Calu3 (cell line): ENCODE measurements at places on chromosomes 12 and 14. TPM values are rescaled to one million over a fixed set of nuclear protein-coding genes. Genes with fewer than 3 reads are reported as not detected.
A peak's percentile ranks its signal among the peaks of the same experiment; 100 is the strongest.

DNA sequence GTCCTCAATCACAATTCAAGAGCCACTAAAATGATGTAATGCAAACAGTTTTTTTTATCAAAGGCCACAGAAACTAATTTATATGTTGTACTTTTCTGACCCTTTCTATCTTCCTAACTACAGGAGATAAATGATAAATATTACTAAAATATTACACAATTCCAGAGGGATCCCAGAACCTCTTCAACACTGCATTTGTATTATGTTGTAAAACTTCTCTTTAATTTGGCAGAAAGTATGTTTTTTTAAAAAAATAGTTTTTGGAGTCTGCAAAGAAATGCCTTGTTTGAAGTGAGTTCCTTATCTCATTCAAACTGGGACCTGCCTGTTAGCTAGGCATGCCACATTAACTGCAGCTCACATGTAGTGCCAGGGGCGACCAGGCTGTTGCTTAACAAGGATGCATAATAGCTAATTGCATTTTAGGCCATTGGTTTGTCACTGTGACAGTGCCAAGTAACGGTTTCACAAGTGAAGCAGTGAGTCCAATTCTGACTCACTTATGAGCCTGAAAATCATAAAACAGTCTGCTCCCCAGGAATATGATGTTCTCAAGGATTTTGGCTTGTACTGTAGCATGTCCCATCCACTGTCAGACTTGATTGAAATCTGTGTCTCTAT is 266.9 kb downstream of the KTN1 start:
- H3K36me3 ChIP-seq = peaks cover 10% of the 10 kb centered on the region
- peaks cover 63% of the 10 kb centered on the region for H3K4me1 ChIP-seq
- no peak for DNase-seq
- no peaks in the 10 kb centered on the region for H3K27me3 ChIP-seq
- H3K4me3 ChIP-seq = no peak overlapping the region

GRCh38 chr14:100305324-100306100 is 732 bp downstream of the SLC25A29 start:
- H3K27ac ChIP-seq = peak overlapping the region; percentile 68
- no peaks in the 10 kb centered on the region for H3K27me3 ChIP-seq
- H3K36me3 ChIP-seq = peaks cover 38% of the 10 kb centered on the region
- DNase-seq = peak; percentile 28
- peak overlapping the region; percentile 80 for H3K4me3 ChIP-seq
- H3K4me1 ChIP-seq = peaks cover 32% of the 10 kb centered on the region

- no peak for DNase-seq
- H3K27ac ChIP-seq = no peak overlapping the region
- peaks cover 5% of the 10 kb centered on the region for H3K36me3 ChIP-seq
- H3K27me3 ChIP-seq = no peaks in the 10 kb centered on the region
- H3K4me3 ChIP-seq = no peak overlapping the region
Measured at GRCh38 chr14:97921296-97921695, 1124.1 kb downstream of the VRK1 start.

DNA sequence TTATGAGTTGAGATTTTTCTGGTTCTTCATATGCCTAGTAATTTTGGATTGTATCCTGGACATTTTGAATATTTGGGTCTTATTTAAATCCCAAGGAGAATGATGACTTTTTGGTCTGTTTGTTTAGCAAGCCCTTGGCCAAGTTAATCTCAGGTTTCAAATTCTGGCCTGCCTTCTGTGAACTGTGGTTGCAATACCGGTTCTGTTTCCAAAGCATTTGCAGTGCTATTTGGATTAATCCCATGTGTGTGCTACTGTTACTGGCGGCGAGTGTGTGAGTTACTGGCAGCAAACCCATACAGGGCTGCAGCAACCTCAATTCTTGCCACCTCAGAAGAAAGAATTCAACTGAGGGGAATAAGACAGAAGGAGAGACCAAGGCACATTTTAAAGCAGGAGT is 51.1 kb downstream of the TMEM260 start:
- H3K36me3 ChIP-seq = no peaks in the 10 kb centered on the region
- H3K4me3 ChIP-seq = no peak overlapping the region
- H3K4me1 ChIP-seq = no peaks in the 10 kb centered on the region

DNA sequence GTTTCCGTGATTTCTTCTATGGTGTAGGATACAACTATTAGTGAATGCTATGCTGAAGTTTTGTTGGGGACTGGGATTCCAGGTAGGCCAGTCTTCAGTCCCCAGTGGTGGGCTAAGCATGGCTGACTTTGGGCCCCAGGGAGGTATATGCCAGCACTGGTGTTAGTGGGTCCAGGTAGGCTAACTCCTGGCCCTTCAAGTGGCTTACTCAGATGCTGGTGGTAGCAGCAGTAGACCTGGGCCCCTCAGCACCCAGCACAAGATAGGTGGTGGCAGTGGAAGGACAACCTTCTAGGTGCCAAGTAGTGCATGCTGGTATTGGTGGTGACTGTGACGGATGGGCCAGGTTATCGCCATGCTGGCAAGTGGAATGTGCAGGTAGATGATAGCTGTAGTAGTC is 955.1 kb downstream of the TMTC2 start:
- no peaks in the 10 kb centered on the region for H3K4me1 ChIP-seq
- no peak for DNase-seq
- H3K4me3 ChIP-seq = no peak overlapping the region

DNA sequence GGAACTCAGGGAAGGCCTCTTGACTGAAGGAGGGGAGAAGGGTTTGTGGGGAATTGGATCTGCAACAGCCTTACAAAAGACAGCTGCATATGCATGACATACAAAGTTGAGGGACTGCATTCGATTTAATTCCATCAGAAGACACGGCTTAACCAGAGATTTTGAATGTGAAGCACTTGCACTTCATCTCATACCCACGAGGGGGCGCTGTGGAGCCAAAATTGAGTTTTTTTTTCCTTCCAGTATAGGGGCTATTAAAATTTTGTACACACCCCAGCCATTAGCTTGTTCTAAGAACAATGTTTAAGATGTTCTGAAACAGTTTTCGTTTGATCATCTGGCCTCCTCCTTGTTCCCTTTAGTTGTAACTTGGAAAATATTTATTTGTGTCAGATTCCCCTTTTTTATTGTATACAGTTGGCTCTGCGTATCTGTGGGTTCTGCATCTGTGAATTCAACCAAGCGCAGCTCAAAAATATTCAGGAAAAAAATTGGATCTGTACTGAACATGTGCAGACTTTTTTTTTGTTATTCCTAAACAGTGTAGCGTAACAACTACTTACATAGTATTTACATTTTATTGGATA is 1.6 kb downstream of the SUDS3 start:
- peak overlapping the region; percentile 71 for H3K4me3 ChIP-seq
- H3K27me3 ChIP-seq = no peaks in the 10 kb centered on the region
- peak; percentile 79 for DNase-seq
- H3K4me1 ChIP-seq = peaks cover 8% of the 10 kb centered on the region
- H3K36me3 ChIP-seq = peaks cover 58% of the 10 kb centered on the region

DNA sequence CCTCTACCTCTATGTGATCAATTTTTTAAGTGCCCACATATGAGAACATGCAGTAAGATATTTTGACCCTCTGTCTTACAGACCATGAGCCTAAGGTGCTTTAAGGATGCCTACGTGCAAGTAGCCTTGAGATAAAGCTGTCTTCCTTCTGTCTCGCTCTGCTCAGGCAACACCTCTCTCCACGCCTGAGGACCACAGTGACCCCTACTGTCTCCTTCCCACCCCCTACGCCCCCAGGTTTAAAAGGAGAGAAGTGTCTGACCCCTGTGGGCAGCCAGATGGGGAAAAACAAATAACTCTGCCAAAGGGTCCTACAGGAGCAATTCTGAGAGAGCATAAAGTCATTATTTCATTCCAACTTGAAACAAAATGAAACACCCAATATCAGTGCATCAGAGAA is 286.4 kb upstream of the TMEM132C start:
- no peaks in the 10 kb centered on the region for H3K36me3 ChIP-seq
- no peak for DNase-seq
- H3K4me3 ChIP-seq = no peak overlapping the region
- H3K27me3 ChIP-seq = no peaks in the 10 kb centered on the region

GRCh38 chr14:44778604-44779003 is 183.1 kb downstream of the KLHL28 start:
- no peaks in the 10 kb centered on the region for H3K4me1 ChIP-seq
- no peaks in the 10 kb centered on the region for H3K36me3 ChIP-seq
- no peak for DNase-seq
- no peak overlapping the region for H3K4me3 ChIP-seq
- H3K27me3 ChIP-seq = no peaks in the 10 kb centered on the region

Gene C1QL4
- not detected in 2 replicates for total RNA-seq

Gene SLC8A3
- total RNA-seq = not detected in 2 replicates

Gene PMEL
- 1.6 and 2.1 TPM in 2 replicates for total RNA-seq
